ENCODE measurements at places on chromosomes 4 and X. TPM values are rescaled to one million over a fixed set of nuclear protein-coding genes. Genes with fewer than 3 reads are reported as not detected.

DNA sequence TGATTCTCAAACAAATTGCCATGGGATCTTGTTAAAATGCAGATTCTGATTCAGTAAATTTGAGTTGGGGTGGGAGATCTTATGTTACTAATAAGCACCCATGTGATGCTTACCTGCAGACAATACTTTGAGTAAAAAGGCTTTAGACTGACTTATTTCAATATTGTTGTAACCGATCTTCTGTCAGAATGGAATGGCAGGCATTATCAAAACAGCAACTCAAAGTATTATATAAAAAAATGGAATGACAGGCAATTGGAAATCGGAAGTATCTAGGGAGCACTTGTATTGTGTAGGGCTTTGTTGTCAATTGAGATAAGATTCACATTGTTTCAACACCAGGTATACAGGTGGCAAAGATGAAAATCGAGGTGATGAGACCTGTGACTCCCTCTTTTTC lies 67.5 kb downstream of the C4orf33 start:
- no peak for DNase-seq

- DNase-seq = no peak
Observed at GRCh38 chr4:59612235-59612634, 1587.9 kb upstream of the ADGRL3 start.

DNA sequence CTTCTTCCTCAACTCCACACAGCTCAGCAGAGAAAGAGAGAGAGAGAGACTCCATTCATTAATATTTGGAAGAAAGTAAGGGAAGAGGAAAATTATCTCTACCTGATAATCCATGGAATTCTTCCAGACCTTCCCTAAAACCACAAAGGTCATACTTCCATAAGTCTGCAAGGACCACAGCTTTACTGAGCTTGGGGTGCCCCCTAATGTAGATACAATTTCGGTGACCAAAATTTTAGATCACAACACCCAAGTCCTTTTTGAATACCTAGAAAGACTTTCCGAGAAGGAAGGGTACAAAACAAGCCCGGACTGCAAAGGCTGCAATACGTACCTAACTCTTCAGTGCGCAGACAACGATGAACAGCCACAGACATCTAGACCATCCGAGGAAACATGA lies 523.9 kb downstream of the GLUD2 start:
- no peak for DNase-seq

DNA sequence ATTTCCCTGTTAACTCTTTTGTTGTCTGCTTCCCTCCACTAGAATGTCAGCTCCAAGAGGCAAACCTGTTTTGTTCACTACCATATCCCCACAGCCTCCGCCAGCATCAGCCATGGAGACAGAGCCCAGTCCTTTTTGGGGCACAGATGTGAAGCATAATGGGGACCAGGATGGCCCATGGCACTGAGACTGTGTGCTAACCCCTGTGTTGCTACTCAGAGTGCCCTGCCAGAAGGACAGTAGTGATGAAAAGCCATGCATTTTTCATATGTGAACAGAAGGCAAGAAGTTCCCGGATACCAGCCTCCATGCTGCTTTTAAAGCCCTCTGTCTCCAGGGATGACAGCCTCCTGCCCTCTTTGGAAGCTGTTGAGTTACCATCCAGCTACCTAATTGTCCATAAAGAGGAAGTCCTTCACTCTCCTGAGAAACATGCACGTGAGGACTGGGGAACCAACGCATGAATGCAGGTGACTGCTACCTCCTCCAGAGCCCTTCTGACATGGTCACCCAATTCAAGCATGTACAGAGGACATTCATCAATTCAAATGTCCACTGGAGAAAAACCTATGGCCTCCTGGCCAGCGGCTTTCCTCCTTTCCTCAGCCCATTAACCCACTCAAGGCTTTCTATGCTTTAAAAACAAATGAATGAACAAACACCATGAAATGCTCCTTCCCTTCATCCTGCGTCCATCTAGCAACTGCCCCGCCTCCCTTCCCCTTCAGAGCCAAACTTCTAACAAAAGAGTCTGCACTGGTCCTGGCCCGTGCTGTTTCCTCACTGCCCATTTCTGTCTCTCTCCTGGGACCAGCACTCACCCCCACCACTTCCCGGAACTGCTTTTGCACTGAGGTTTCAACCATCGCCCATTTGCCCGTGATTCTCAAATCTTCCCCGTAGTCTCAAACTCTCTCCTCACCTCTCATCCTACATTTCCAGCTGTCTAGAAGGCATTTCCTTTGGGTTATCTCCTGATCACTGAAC lies 18.0 kb downstream of the PNMA6F start:
- no peak for DNase-seq

GRCh38 chr4:150342945-150343344 lies 239.0 kb upstream of the MAB21L2 start:
- no peak for DNase-seq

GRCh38 chr4:3256230-3257102 lies 7.5 kb downstream of the MSANTD1 start:
- DNase-seq = no peak

DNA sequence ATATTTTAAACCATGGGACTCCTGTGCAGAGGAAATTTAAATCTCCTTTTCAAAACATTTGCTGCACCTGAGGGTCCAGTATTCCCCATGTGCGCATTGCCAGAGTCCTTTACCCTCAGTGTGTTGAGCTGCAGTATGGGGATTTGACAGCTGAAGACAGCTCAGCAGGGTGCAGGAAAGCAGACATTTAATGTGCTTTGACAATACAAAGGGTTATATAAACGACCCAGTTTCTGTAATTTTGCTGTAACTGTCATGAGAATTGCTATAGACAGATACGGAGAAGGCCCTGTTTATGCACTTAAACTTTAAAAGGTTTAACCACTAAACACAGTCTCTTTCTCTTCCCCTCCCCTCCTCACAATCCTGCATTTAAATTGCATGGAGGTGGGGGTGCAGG lies 393.4 kb downstream of the MID1IP1 start:
- DNase-seq = no peak

The PRICKLE3 gene
- polyA plus RNA-seq = 5.7 TPM
